ENCODE measurements at places on chromosomes 7 and 10.
A peak's percentile ranks its signal among the peaks of the same experiment; 100 is the strongest.

DNA sequence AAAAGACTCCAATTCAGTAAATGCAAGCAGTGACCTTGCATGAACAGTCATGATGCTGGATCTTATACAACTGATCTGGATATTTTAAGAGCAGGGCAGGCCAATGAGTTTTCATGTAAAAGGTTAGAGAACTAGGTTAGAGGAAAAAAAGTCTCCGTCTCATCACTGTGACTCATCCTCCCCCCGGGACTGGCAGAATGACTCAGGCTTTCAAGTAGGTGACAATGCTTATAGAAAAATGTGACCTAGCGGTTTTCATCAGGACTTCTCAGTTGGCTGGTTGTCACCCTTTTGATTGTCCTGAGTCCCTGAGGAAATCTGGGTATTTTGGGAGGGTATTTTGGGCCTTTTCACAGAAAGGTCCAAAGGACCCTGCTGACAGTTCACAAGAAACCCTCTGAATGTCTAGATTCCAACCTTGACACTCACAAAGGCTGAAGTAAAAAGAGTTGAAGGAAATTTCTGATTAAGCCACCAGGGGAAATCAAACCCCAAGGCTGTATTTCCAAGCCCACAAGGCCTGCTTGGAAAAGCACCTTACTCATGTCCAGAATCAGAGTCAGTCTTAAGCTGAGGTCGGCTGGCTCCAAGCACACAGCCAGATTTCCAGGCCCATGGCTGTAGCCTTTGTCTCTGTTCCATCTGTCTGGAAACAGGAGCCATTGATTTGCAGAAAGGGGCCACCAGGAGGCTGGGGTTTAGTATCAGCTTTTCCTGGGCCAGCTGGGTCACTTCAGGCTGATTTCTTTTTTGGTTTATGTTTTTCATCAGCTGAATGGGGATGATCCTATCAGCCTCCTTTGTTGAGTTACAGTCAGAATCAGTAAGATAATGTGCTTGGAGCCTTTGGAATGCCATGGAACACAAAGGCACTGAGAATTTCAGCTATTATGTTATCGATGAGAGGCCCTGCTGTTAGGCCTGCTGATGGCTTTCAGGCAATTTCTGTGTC is 226.4 kb upstream of the HABP2 start:
- DNase-seq = no peak

DNA sequence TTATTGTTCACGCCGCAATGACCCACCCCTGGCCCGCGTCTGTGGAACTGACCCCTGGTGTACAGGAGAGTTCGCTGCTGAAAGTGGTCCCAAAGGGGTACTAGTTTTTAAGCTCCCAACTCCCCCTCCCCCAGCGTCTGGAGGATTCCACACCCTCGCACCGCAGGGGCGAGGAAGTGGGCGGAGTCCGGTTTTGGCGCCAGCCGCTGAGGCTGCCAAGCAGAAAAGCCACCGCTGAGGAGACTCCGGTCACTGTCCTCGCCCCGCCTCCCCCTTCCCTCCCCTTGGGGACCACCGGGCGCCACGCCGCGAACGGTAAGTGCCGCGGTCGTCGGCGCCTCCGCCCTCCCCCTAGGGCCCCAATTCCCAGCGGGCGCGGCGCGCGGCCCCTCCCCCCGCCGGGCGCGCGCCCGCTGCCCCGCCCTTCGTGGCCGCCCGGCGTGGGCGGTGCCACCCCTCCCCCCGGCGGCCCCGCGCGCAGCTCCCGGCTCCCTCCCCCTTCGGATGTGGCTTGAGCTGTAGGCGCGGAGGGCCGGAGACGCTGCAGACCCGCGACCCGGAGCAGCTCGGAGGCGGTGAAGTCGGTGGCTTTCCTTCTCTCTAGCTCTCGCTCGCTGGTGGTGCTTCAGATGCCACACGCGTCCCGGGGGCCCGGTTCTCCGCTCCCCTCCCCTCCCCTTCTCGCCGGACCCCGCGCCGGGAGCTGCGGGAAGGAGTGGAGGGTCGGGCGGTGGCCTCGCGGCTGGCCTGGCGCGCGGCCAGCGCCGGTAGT is at the start of gene CBX3:
Gene CBX3 (plus strand): TSS at position 499 of the 772 bp plus-strand sequence. CDS start 1,254 bp downstream, outside the sequence.
- peak; percentile 80 for DNase-seq

DNA sequence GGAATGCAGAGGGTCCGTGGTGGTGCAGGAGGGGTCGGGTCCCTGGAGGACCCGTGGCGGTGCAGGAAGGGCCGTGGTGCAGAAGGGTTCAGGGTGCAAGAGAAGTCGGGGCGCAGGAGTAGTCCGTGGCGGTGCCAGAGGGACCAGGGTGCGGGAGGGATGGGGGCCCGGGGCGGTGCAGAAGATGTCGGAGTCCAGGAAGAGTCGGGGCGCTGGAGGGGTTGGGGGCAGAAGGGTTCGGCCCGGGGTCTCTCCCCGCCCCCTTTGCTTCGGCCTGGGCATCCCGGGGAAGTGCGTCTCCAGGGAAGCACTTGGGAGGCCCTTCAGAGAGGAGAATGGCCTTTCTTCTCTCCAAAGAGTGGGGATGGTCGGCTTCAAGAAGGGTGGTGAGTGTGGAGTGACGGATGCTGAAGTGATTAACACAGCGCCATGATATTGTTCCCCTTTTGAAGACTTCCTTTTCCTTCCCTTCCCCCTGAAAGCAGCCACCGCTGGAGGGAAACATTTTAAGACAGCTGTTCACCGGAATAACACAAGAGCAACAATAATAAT is 997 bp downstream of the WDR37 start:
- DNase-seq = no peak

GRCh38 chr7:75534727-75535307 is 42.7 kb downstream of the SPDYE5 start:
- DNase-seq = no peak

DNA sequence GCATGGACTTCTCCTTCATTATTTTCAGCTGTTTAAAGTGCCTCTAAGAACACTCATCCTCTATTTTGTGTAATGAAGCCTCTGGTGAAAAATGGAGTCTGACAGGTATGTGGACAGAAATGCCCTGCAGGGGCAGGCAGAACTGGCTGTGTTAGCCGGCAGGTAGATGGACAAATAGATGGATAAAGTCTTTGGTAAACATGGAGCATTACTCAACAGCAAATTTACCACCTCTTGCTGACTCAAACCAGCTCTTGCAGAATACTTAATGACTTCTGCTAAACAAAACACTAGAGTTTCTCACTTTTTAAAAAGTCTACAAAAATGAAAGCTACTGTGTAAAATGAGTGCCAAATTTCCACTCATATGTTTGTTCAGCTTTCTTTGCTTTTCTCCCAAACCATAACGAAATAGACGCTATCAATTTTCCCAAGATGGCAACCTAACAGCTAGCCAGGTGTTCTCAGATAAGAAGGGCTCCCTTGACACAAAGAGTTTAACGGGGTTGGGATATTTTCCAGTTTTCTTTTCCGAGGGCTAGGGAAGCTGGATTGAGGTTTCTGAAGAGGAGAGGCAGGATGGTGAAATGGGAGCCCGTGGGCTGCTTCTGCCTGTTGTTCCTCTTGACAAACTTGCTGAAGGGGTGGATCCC is 71.9 kb upstream of the HABP2 start:
- no peak for DNase-seq

DNA sequence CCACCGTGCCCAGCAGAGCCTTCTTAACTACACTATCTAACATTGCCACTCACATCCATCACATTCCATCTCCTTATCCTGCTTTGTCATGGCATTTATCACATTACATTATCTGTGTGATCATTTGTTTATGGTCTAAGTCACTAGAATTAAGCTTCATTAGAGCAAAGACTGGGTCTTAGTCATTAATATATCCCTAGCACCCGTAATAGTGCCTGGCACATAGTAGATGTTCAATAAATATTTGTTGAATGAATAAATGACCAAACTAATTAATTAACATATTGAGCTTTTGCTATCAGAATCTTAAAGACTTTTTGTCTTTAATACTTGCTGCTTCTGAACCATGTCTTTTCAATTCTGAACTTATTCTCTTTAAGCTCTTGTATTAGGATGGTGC is 5.9 kb upstream of the COPG2 start:
- DNase-seq = no peak

DNA sequence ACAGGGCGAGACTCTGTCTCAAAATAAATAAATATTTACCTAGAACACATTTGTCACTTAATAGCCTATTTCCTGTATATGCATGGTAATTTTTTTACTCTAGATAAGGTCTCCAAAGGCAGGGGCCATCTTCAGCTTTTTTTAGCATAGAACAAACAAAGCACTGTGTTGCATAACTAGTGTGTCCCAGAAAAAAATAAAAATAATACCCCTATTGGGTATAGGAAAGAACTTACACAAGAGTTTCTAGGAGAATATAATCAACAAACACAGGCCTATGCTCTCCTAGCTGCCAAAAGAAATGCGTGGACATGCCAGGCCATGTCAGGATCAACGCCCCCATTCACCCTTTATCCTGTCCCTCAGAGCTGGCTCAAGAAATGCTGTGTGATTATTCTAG is 103.6 kb downstream of the PARD3 start:
- no peak for DNase-seq
